ENCODE measurements at places on chromosomes 2 and 18.

DNA sequence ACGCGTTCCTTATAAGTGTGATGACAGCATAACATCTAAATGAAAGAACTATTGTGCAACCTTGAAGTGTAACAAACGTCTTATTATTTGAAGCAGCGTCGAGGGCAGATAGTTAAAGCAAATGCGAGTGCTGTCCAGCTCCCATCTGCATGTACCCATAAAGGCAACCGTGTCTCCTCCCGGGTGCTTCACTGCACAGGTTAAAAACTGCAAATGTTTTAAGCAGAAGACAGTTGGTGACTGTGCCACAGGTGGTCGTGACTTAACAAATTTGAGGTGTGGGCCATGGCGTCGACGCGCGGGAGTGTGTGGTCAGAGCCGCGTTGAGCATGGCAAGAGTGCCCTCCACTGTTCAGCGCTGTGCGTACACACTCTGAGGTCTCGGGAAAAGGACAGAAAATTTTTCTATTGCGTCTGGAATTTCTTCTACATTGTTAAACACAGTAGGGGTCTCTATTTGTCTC is 6.4 kb downstream of the SALL3 start:
- DNase-seq, result no peak

DNA sequence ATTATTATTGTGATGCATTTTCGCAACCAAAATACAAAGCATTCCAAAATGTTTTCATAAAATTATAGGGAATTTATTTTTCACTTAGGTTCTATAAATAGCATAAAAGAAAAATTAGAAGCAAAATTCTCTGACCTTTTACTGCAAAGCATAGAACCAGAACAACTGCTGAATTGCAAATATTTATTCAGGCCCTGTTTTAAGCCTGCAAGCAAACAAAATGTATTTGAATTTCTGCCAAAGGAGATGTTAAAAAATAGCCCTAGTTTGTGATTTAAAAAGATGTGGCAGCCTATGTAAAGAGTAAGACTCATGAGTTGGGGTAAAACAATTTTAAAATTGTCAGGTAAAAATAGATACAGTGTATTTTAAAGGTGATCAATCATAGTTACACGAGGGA is 138.1 kb downstream of the KCNJ3 start:
- DNase-seq, result no peak

DNA sequence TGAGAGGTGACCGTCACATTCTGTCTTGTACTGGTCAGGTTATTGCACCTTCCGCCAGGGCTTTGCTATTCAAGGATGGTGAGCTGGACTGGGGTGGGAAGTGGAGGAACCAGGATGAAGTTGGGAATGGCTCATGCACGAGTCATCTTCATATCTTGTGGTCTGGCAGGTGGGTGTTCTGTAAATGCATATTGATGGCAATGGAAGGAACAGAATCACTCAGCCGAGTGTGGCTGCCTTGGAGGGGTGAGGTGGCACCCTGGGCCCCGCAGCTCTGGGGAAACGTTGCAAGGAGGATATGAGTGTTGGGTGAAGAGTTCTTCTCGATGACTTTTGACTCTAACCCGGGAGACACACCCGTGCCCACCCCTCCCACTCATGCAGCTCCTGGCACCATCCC is 1.2 kb downstream of the NEU2 start:
- no peak for DNase-seq

- no peak for DNase-seq
These were observed 18.6 kb downstream of the CMPK2 start for GRCh38 chr2:6846967-6847681.

DNA sequence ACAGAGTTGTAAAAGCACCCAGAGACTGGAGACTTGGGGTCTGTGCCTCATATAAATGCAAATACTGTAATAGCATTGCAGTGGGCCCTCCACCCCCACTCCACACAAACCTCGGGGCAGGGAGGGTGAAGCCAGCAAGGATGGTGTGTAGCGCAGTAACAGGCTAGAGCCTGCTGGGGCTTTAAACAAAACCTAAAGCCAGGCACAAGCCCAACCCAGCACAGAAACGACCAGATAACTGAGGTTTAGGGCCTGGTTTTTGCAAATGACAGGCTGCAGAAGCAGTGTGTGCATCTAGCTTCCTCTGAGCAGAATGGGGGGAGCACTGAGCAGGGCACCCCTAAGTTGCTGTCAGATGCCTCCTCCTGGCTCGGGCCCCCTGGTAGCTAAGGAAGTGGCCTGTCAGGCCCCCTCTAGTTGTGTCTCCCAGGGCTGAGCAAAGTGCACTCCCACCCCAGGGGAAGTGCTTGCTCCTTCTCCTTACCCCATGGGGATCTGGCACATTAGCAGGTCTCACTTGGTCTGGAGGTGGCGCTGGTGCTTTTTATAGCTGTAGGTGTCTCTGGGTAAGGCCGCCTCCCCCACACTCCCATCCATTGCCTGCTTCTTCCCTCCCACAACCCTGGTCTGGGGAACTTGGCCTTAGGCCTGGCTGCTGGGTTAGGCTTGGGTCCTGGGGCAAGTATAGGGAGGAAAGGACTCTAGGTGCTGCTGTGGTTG is 135.1 kb downstream of the CELF4 start:
- DNase-seq, result no peak

DNA sequence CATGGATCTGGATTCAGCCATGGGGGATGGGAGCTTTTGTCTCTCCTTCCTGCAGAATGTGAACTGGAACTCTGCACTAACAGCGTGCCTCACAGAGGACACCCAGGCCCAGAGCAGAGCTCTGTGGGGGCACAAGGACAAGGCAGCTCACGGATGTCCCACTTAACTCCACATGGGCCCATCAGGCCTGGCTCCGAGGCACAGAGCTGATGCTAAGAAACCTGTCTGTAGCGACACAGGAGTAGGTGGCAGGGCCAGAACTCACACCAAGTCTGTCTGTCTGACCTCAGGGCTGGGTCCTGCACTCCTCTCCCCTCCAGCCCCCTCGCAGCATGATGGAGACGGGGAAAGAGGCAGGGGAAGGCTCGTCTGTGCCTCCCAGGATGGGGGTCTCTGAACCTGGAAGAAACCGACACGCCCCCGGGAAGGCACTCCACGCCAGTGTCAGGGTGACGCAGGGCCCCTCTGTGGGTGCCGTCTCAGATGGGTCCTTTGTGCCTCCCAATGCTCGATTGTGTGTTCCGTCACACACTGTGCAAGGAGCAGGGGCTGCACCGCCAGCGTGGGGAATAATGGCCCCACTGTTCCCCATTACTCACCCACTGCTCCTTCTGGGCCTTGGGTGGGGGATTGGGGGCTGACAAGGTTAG is 36.6 kb downstream of the FAM178B start:
- no peak for DNase-seq

GRCh38 chr2:206481056-206481455 is 37.7 kb downstream of the ADAM23 start:
- DNase-seq, result no peak

GRCh38 chr2:168034616-168035015 is 212.8 kb downstream of the STK39 start:
- no peak for DNase-seq

GRCh38 chr2:221134718-221135117 is 437.4 kb downstream of the EPHA4 start:
- DNase-seq, result no peak

DNA sequence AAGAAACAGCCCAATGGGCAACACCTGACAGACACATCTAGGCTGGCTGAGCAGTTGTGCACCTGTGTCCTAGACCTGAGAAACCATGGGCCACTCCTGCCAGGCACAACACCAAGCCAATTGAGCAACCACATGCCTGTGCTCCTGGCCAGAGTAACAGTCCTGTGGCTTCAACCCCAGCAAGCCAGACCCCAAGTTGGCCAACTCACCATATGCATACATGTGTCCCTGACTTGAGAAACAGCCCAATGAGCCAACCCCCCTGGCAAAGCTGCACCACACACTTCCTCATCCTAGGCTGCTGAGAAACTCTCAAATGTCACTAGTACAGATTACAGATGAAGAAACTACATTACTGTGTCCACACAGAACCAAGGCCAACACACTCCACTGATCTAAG is 36.6 kb downstream of the USP34 start:
- DNase-seq, result no peak

- DNase-seq, result no peak
These were observed 20.5 kb upstream of the NYAP2 start for GRCh38 chr2:225378984-225379383.

DNA sequence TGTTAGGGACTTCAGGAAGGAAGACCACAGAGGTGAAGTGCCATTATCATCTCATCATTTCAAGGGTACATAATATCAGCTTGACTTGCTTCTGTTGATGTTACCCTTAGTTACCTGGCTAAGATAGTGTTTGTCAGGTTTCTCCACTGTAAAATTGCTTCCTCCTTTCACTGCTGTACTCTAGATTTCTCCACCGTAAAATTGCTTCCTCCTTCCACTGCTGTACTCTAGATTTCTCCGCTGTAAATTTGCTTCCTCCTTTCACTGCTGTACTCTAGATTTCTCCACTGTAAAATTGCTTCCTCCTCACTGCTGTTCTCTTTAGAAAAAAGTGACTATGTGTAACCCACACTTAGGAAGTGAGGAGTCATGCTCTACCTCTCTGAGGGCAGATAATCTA is 1460.3 kb downstream of the SUCLG1 start:
- DNase-seq, result no peak

GRCh38 chr2:104487366-104487765 is 366.5 kb upstream of the POU3F3 start:
- DNase-seq, result no peak

GRCh38 chr18:55385770-55386169 is 202.2 kb downstream of the TCF4 start:
- DNase-seq, result no peak

DNA sequence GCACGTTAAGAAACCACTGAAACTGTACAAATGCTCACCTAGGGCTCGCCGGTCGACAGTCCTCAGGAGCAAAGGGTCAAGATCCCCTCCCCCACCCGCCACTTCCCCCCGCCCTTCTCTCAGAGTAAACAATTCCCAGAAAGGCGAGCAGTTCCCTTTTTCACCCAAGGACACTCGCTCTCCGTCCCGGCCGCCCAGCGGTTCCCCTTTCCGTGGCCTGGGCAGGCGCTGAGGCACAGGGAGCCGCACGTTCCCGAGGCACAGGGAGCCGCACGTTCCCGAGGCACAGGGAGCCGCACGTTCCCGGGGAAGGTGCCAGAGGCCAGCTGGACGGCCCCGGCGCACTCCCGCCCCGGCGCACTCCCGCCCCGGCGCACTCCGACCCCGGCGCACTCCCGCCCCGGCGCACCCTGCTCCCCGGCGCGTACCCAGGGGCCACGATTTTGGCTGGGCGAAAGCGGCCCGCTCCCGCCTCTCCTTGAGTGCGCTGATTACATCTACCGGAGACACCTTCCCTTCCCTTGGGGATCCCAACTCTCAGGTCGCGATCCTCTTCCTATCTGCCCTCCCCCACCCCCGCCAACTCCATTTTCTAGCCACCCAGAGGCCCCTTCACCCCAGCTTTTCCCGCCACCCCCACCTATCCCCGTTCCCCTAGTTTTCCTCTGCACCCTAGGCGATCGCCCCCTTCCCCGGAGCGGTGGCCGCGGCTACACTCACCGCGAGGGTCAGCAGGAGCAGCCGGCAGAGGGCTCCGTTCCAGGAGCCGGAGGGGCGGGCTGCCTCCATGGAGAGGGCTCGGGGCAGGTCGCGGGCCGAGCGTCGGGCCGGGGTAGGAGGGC is 817 bp downstream of the DSC2 start:
- DNase-seq, result no peak

DNA sequence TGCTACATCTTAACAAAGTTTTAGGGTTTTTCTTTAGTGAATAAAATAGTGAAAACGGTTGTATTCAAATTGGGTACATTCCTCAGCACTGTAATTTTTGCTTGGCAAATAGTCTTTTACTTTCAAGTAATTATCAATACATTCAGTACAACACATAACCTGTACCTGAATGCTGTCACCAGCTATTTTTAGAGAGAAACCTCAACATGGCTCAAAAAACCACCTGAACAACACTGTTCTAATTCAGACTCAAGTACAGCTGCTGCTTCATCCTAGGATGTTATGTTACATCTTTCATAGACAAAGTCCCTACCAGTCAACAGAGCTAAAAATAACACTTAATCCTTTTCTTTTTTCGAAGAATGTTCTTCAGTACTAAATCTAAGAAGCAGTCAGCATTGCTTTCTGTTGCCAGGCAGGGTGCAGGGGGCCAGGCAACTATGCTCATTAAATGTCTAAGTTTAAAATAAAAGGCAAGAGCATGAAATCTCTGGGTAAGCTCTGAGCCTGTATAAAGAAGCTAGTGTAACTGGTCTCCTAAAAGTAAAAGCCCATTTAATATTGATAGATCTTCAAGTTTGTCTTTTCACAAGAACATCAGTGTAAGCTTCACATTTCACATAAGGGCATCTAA is 20.5 kb downstream of the PDIA6 start:
- no peak for DNase-seq

DNA sequence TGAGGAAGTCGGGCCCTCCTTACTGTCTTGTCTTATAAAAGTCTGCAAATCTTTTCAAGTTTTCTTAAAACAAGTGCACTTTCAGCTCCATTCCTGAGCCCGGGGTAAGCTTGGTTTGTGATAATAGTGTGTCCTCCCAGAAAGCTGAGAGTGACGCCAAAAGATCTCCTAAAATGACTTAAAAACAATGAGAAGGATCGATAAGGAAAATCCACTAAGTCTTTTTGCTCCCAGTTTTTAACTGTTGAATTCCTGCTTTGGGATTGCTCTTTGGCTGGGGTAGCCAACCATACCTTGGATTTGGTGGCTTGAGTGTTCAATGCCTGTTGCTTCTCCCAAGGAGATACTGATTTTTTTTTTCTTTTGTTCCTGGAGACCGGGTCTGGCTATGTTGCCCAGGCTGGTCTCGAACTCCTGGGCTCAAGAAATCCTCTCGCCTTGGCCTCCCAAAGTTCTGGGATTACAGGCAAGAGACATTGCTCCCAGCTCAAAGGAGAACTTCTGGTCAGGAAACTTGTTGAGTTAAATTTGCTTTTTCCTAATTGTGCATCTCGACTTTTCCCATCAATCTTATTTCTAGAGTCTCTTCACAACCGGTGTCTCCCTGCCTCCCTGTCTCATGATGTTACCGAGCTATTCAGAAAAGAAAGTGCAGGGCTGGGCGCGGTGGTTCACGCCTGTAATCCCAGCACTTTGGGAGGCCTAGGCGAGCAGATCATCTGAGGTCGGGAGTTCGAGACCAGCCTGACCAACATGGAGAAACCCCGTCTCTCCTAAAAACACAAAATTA is 3.0 kb downstream of the TGIF1 start:
- no peak for DNase-seq

DNA sequence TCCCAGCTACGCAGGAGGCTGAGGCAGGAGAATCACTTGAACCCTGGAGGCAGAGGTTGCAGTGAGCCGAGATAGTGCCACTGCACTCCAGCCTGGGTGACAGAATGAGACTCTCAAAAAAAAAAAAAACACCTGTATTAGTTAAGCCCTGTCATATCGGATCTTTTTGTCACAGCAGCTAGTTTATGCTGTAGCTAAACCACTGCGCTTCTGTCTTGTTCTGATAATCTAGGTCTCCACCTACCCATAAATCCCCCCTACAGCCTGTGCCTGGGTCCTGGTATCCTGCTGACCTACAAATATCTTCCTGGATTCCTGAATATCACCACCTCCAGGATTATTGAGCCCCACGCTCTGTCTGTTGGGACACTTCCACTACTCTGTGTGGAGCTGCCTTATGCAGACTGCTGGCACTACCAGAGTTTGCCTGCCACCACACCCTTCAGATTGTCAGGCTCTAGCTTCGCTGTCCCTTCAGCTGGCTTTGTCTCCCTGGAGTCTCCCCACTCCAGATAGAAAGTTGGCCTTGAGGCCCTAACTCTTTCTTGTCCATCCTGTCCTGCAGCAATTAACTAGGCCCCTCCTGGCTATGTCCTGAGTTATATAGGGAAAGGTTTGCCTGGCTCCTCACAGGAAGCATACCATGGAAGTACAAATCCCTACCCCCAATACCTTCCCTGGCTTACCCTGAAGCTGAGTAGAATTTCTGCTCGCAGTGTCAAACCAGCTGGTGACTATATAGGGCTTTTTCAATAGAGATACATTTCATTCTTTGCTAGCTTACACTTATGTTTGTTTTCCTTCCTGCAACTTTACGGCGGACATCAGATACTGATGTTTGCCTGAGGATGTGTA is 136.0 kb upstream of the SERTAD2 start:
- DNase-seq, result no peak

Measured in activated CD8-positive, alpha-beta memory T cell treated with anti-CD3 and anti-CD28 coated beads for 1 hour (primary cell).